Lung (tissue), 17 donors: ENCODE measurements at places on chromosomes 6 and 20.

DNA sequence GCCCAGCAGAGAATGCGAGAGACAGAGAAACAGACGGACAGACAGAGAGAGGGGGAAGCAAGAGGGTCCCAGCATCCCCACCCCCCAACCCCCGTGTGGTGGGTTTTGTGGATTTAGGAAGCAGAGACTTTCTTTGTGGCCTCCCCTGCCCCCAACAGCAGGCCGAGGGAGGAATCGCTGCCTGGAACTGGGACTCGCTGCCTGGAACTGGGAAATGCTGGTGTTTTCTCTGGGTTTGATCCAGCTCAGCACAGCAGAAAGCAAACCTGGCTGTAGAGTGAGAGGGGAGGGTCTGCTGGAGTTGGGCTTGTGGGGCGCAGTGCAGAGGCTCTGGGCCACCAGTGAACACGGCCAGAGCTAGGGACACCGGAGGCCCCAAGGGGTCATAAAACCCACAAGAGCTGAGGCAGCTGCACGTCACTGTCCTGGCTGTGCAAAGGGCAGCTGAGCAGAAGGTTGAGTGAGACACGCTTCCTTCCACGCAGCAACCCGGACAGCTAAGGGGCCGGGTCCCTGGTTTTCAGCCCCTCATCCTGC lies 181.8 kb downstream of the TAF4 start:
- DNase-seq: no peak

DNA sequence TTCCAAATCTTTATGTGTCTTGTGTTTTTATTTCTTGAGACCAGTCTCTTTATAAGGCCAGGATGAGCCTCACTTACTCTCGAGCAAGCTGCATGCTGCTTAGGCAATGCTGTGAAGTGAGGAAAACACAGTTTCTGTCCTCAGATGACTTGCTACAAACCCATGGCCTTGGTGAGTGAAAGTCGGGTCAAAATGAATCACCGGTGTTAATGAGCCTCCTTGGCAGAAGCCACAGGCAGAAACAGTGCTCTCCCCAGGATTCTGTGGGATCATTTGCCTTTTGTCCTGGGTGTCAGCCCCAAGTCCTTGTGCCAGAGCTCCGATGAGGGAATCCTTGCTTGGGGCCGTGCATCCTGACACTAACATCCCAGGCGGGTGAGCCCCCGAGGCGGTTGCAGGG lies 482.5 kb downstream of the QKI start:
- no peak for DNase-seq

- peak; percentile 53 for DNase-seq
Measured at GRCh38 chr6:116572162-116572561, 858 bp downstream of the RWDD1 start.

DNA sequence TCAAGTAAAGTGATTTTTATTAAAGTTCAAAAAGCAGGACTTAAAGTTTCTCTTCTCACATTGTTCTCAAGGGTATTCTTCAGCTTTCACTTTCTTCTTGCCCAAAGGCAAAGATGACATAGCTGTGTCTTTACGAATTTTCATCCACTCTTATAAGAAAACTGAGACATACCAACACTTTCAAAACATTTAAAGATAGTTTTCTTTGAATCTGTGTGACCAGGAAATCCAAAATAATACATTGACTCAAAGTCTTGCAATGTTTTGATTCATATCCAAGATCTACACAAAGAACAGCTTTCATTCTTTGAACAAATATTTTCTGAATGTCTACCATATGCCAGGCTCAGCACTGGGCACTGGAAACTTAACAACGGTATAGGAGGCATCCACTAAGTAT lies 117.9 kb downstream of the SIM1 start:
- DNase-seq: no peak

GRCh38 chr6:44494011-44494501 lies 106.5 kb downstream of the CDC5L start:
- DNase-seq: no peak

DNA sequence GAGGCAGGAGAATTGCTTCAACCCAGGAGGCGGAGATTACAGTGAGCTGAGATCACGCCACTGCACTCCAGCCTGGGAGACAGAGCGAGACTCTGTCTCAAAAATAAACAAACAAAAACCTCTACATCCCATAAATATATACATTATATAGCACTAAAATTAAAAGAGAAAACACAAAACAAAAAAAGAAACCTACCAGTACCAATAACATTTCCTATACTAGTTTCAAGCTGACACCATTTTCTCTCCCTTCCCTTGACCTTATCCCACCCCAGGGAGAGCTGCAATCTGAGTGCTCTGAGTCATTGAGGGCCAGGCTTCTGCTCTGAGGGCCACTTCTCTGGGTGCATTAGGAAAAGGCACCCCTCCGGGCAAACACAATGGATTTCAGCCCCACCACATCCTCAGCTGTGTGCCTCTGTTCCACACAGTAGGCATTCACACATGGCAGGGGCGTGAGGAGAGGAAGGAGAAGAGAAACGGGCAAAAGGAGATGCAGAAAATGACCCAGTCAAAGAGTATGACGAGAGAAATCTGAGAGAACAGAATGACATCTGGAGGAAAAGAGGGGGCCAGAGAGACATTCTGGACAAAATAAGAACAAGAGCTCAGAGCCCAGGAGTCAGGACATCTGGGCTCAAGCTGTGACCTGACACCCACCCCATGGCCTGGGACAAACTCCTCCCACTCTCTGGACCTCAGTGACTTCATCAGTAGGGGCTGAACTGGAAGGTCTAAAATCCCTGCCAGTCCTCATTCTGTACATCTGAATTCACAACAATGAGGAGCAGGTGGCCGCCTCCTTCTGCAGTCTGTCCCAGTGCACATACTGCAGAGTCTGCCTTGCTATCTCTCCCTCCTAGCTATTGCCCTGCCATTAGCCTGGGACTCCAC lies 18.2 kb downstream of the TRIM26 start:
- no peak for DNase-seq

- no peak for DNase-seq
Measured at GRCh38 chr6:16733085-16733484, 28.2 kb downstream of the ATXN1 start.

GRCh38 chr6:13362412-13362811 lies 34.1 kb upstream of the TBC1D7 start:
- DNase-seq: no peak

- DNase-seq: peak; percentile 93
Measured at GRCh38 chr6:112253841-112254816, at the start of gene LAMA4. LAMA4 (minus strand) TSS chr6:112254567; CDS start chr6:112254150, 417 bp downstream.

DNA sequence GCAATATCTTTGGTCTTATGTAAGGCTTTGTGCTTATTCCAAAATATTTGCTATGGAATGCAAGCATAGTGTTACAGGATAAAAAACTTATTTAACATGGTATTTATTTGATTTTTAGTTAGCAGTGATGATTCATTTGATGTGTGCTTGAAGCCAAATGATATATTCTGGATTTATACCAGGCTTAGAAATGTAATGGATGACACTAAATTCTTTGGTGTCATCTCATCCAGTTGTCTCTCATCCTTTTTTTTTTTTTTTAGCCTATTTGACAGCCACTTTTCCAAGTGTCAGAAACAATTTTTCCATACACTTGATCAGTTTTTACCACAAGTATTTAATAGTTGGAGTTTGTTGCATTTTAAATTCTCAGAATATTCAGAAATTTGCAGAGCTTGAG lies 515.3 kb downstream of the CDKAL1 start:
- no peak for DNase-seq

GRCh38 chr6:165515963-165516624 lies 146.9 kb downstream of the PDE10A start:
- DNase-seq: no peak

DNA sequence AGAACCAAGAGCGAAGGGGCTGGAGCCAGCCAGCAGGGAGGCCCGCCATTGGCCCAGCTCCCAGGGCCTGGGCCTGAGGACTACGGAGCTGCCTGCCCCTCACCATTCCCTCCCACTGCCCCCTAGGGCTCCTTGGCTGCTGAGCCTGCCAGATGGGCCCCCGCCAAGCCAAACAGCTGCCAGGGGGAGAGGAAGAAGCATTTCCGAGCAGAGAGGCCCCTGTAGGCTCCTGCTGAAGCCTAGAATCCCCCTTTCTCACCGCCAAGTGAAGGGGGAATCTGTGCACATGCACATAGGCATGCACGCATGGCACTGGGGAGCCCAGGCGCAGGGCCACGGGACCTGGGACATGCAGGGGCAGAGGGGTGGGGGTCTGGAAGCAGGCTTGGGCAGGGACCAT lies 28.5 kb upstream of the MRPS18A start:
- DNase-seq: peak; percentile 99

DNA sequence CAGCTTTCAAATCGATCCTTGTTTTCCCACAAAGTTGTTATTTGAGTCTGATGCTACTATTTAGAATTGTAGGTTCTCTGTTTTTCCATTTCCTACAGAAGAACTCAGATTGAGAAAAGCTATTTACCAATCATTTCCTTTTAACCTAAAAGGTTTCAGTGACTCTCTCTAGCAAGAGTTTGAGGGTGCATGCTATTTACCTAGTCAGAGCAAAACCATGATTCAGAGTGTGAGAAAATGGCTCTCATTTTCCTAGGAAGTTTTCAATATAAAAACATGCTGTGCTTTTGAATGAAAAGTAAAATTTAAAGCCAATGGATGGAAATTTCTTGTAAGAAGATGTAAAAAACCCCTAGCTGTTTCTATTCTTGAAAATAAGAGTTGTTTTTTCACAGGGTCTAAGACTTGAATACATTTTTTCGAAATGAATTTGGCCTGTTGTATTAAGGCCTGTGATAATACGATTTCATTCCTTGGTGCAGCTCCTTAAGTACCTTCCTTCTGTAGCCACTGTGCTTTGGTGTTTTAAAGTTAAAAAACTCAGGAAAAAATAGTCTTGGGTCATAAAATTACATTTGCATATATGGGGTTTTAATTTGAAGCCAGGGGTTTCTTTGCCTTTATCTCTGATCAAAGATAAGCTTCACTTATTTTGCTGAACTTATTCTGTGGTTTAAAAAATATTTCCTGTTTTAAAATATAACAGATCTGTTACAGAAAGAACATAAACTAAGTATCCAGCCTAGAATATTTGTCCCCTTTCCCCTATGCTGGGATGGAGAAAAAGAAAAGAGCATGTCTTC lies 18.0 kb upstream of the RSPH3 start:
- DNase-seq: no peak

GRCh38 chr6:92820601-92821000 lies 598.8 kb downstream of the EPHA7 start:
- no peak for DNase-seq
